ENCODE measurements at places on chromosomes 16 and 17. TPM values are rescaled to one million over a fixed set of nuclear protein-coding genes. Genes with fewer than 3 reads are reported as not detected.

Gene SYCE1L
- 2.5 TPM for total RNA-seq

Gene PDP2
- total RNA-seq: 5.5 TPM

Gene PPP1R27
- total RNA-seq: not detected

Gene SPNS3
- 0.32 TPM for total RNA-seq

Gene SARM1
- total RNA-seq: 16.1 TPM

Gene TEX19
- not detected for total RNA-seq

- DNase-seq: no peak
Observed at GRCh38 chr16:73152386-73153125, 104.6 kb upstream of the ZFHX3 start.

DNA sequence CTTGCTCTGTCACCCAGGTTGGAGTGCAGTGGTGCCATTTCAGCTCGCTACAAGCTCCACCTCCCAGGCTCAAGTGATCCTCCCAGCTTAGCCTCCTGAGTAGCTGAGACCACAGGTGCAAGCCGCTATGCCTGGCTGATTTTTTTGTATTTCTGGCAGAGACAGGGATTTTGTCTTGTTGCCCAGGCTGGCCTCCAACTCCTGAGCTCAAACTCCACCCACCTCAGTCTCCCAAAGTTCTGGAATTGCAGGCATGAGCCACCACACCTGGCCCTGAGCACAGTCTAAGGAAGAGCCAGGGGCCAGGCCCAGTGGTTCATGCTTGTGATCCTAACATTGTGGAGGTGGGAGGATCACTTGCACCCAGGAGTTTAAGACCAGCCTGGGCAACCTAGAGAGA, 21.8 kb upstream of the BCO1 start:
- no peak for DNase-seq

DNA sequence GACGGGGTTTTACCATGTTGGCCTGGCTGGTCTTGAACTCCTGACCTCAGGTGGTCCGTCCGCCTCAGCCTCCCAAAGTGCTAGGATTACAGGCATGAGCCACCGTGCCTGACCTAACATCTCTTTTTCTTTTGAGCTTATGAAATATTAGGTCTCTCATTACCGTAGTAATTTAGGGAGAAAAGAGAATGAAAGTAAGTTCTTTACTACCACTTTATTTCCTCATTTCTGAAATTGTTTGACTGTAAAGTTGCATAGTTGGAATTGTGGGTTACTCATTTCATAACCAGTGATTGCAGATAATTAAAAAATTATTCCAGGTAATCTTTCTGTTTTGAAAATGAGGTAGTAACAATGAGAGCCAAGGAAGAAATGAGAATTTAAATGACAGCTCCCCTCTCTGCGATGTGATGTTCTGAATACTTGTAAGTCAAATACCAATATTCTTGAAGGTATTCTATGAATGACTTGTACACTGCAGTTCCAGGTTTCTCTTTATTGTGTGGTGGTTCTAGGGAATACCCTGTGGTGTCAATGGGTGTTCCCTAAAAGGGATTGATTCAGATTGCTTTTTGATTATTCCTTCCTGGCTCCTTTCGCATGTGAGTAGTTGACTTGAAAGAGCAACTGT, 28.3 kb downstream of the MAP2K4 start:
- no peak for DNase-seq

DNA sequence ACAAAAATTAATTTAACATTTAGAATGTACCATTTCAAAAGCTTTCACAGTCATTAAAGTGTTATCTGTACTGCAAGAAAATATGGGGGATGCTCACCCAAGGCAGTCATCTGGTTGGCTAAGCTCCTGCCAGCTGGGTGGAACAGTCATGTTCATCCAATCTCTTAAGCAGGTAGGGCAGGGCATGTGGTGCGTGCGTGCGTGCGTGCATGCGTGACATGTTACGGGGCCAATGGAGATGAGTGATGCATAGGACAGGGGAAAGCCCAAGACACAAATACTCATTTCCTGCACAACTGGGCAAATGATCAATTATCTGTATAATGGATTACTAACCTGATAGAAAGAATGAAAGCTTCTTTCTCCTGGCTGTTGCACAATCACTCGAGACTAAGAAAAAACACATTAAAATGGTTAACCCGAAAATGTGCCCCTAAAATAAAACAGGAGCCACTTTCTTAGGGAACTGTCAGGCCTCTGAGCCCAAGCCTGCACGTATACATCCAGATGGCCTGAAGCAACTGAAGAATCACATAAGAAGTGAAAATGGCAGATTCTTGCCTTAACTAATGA, 104.4 kb downstream of the MYO1D start:
- no peak for DNase-seq

GRCh38 chr16:19882646-19883045, 2.0 kb downstream of the GPRC5B start:
- DNase-seq: no peak

DNA sequence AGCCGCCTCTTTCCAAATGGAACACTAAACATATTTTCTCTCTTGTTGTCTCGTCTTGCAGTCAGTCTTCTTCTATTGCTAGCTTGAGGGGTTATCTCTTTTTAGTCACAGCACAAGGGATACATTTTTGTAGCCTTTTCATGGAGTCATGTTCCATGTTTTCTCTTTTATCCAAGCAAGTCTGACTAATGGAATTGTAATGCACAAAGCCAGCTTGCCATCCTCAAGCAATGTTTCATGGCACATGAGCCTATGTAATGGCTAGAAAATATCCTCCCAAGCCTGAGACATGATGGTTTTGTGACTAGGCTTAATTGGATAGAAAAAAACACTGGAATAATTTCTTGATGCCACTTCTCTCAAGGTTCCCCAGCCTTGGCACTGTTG, 414.6 kb upstream of the GOT2 start:
- DNase-seq: no peak

DNA sequence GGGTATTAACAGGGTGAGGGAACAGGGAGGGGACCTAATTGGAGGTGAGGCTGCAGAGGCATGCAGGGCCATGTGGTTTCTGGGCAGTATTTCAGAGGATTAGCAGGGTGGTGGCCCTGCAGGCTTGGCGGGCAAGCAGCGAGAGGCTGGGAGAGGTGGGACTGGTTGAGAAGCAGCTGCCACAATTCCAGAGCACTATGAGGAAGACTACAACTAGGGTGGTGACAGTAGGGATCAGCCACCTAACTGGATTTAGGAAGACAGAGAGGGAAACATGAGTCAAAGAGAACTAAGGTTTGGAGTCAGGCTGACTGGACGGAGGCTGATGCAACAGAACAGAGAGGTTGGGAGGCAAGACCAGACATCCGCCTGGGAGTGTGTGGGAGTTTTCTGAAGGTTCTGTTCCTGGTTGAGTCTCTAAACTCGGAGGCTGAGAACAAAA, 12.3 kb downstream of the ALOXE3 start:
- DNase-seq: no peak

- no peak for DNase-seq
Observed at GRCh38 chr17:37368577-37368976, 7.2 kb upstream of the C17orf78 start.

- DNase-seq: peak; percentile 73
Observed at GRCh38 chr17:45852535-45853297, 8.0 kb downstream of the SPPL2C start.

- DNase-seq: no peak
Observed at GRCh38 chr16:81937305-81938038, 73.8 kb downstream of the SDR42E1 start.

DNA sequence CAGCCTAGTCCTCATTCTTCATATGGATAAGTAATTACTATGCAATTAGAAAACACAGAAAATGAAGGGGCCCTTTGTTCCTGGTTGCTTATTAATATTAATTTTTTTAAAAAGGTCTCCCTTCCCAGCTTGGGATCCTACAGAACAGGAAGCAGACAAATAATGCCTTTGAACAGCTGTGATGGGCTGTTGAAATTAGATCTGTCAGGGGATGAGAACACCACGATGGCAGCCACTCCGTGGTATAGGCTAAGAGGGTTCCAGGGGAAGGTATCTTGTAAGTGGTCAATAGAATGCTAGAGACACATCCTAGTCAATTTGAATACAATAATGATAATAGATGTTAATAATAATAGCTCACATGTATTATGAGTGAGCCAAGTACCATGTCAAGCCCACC, 83.1 kb downstream of the CCDC182 start:
- DNase-seq: no peak

DNA sequence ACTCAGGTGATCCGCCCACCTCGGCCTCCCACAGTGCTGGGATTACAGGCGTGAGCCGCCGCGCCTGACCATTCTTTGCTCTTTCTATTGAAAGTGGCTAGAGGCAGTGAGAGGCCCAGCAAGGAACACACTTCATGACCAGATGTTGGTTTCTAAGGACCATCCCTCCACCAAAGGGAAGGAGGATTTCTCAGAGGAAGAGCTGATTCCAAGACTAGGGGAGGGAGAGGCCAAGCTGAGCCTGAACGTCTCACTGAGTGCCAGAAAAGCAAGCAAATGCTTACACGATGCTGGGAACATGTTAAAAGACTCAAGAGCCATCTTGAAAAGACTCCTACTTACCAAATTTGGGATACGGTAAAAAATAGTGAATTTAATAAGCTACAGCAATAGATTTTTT, 79.2 kb downstream of the MRM3 start:
- DNase-seq: no peak

- DNase-seq: peak; percentile 50
Observed at GRCh38 chr17:45974916-45975630, 24.0 kb upstream of the STH start.

- DNase-seq: no peak
Observed at GRCh38 chr17:63039899-63040602, 74.0 kb downstream of the TANC2 start.

GRCh38 chr16:17282247-17282646, 188.5 kb downstream of the XYLT1 start:
- no peak for DNase-seq

Measured in posterior vena cava (tissue), 2 donors.